ENCODE measurements at places on chromosomes 12 and 14.

DNA sequence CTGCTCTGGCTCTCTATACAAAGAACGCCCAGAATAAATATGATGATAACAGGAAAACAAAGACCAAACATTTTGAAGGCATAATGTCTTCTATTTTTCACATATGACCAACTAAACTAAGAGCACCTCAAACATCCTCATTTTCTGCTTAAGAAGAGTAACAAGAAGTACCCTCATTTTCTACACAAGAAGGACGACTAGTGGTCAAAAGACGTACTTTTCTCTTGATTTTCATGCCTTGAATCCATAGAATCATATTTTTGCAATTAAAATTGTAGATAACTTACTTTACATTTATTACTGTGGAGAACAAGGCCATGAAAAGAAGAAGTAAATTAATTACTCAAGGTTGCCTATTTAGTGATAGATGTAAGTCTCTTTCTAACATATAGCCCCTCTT lies 358.6 kb downstream of the DUSP6 start:
- DNase-seq = peak; percentile 70

GRCh38 chr12:14393751-14394150 lies 28.3 kb downstream of the ATF7IP start:
- no peak for DNase-seq

GRCh38 chr14:28754209-28754985 lies 12.2 kb upstream of the FOXG1 start:
- DNase-seq = peak; percentile 36

- DNase-seq = no peak
These were observed 211.6 kb downstream of the DUSP6 start for GRCh38 chr12:89140602-89141238.
